ENCODE measurements at places on chromosomes 2 and 18.

- DNase-seq = no peak
Measured at GRCh38 chr2:62525549-62526269, 19.7 kb upstream of the TMEM17 start.

- peak; percentile 22 for DNase-seq
Measured at GRCh38 chr18:48676756-48677368, 138.0 kb downstream of the CTIF start.

- DNase-seq = no peak
Measured at GRCh38 chr2:200172944-200173581, 133.4 kb upstream of the SPATS2L start.

- DNase-seq = no peak
Measured at GRCh38 chr18:13221869-13222855, 3.6 kb downstream of the LDLRAD4 start.

DNA sequence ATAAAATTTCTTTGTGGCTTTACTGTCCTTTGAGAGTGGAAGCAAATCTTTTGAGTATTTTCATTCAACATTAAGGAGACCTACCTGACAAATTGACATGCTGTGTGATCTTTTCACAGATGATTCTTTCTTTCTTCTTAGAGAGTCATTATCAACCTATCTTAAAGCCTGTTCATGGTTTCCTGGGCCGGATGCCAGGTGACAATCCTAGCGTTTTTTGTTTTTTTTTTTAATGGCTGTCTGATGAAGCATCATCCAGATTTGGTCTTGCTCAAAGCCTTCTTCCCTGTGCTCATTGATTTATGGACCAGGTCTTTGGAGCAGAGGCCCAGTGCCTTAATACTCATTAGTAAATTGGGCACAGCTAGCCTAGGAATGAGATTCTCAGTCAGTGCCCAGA is 9.8 kb upstream of the MGAT5 start:
- DNase-seq = no peak

DNA sequence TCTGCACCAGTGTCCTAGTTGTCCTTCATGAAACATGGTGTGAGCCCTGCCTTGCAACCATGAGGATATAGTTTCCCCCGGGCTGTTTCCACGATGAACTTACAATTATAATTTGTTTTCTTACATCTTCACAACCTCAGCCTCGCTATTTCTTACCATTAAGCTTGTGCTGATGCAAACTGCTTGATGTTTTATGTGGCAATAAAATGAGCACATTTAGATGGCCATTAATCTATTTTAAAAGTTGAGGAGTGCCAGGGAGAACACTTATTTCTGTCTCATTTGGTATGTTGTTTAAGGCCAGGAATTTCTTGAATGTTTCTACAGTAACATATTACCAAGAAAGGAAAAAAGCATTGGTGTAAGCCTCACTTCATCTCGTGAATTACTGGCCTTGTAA is 214.5 kb upstream of the SLC8A1 start:
- DNase-seq = no peak

- no peak for DNase-seq
Measured at GRCh38 chr2:85001595-85001994, 30.6 kb downstream of the KCMF1 start.

GRCh38 chr2:167049659-167050058 is 161.4 kb downstream of the XIRP2 start:
- DNase-seq = no peak

DNA sequence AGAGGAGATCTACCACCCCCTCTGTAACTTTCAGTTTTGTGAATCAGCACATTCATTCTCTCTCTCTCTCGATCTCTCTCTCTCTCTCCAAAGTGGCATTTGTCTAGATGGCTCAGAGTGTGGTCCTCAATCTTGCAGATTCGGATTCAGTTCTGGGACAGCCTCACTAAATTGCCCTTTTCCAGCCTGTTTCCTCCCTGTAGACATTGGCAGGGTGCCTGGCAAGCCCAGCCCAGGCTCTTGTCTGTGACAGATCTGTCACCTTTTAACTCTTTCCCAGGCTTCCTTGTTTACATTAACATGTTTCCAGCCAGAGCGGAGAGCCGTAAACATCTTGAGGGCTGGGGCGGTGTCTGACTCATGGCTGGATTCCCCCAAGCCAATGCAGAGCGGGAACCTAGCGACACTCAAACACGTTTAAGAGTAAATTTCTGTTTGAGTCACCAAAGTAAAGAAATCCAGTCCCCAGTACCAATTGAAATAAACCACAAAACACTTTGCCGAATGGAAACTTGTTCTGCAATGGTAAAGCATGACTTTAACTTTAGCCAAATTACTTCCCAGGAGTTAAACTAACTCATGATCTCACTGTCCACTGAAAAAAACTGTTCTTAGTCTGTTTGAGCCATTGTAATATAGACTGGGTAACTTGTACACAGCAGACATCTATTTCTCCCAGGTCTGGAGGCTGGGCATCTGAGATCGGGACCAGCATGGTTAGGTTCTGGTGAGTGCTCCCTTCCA is 6.6 kb upstream of the CYP27C1 start:
- DNase-seq = no peak

GRCh38 chr2:8572712-8573233 is 109.1 kb upstream of the ID2 start:
- no peak for DNase-seq

DNA sequence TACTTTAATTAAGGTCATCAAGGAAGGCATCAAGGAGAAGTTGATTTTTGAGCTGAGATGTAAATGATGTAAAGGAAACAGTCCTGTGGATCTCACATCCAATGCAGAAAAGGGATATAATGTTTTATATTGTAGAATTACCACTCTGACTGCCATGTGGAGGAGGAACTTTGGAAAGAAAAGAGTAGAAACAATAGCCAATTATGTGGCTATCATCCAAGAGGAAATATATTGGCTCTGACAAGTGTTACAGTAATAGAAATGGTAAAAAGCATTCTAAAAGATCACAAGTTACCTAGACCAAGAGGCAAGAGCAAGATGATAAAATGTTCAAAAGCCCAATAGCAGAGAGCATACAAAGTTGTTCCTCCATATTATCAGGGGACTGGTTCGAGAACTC is 26.8 kb downstream of the BARD1 start:
- DNase-seq = no peak

DNA sequence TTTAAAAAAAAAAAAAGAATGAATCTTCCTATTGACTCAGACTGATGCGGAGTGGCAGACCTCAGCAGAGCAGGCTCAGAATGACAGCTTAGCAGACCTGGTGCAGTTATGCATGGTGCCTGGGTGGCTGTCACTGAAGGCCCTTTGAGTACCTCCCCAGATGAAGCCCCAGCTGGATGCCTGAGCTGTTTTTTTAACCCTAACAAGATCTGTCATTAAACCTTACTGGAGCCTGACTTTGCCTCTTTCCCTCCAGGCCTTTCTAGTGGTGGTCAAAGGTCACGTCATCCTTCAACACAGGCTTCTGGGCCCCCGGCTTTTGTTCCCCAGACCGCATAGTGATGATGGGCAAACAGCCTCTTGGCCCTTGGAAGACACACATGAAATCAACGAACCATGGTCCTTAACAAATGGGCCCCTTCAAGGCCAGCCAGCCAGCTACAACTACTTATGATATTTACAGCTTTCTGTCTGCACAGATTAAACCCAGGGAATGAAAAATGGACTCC is 138.3 kb upstream of the CYP1B1 start:
- DNase-seq = no peak

DNA sequence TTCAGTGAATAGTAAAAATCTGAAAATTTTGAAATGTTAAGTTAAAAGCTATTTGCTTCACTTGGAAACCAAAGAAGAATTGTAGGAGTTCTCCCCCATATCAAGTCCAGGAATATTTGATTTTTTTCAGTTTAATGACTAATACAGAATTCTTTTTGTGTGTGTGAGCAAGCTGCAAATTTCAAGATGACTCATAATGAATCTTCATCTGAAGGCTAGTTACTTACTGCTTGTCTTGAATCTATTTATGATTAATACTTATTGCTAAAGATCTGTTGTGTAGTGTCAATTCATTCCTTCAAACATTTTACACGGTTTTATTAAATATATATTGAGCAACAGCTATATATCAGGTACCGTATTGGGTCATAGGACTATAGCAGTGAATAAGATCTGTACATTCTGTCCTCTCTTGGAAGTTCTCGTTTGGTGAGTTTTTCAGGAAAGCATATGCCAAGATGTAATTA is 47.8 kb upstream of the CAVIN2 start:
- DNase-seq = no peak

DNA sequence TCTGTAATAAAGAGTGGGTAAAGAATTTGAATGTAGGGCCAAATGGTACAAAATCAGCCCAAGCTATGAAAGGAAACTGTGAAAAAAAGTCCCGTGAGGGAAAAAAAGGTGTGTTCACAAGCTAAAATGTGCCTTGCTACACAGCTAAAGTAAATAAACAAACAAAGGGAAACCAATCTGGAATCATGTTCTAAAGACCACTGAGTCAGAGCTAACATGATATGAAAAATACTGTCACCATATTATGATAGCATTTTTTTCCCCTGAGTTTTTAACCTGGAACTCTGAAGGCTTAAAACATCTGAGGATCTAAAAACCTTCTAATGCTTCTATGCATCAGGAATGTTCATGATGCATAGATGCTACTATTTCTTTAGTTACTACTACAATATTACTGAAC is 58.8 kb downstream of the SCN1A start:
- DNase-seq = no peak

DNA sequence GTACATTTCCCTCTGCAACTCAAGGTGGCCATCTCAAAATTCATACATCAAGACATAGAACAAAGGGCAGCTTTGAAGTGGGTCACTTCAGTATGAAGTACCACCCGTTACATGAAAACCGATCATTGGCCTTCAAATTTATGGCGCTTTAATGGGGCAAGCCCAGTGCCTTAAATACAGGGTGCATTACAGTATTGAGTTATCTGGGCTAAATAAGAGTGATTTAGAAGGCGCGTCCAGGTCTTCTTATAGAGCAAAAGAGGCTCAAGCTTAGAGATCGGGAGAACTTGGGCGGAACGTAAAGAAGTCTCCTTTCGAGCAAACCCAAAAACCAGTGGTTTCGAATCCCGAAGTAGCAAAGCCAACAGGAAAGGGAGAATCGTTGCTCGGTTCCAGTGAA is 7.1 kb downstream of the HOXD3 start:
- DNase-seq = no peak

DNA sequence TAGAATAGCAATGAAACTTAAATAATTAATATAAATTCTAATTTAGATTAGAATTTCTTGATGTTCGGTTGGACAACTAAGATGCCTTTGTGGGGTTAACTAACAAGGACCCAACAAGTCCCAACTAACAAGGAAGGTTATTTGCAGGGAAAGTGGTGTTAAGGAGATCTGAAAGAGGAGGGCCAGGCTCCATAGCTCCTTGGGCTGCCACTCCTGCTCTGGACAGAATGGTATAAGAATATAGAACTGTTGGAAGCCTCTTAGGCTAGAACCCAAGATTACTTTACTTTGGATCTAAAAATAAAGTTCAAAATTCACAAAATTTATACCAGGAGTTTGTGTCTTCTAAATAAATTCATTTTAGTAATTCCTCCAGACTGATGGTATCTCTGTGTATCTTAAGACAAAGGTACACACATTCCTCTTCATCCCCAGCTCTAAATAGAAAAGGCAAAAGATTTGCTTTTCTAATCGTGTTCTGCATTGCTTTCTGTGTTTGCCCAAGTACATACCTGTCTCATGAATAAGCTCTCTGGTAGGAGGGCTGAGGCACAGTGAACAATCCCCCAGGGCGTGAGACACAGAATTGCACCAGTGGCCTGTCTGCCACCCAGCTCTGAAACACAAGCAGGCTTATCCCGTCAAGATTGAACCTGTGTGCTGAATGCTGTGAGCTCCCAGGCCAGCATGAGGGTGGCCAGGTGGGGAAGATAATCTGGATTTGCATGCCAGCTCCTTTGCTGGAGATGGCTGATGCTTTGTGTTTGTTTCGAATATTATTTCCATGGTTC is 176.0 kb downstream of the ACKR3 start:
- DNase-seq = no peak

DNA sequence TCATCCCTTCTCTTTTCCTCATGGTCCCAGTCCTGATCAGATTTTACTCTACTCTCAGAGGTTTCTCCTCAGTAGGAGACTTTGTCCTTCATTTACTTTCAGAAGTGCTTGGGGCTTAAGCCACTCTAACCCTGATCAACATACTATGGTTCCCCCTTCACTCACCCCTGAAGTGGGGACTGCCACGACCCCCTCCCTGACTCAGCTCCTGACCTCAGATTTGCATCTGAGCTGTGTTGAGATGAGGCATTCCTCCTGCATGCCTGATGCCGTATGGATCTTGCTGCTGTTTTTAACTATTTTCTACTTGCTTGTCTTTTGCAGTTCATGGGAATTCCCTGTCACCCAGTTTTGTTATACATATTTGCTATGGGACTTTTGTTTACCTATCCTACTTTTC is 306.7 kb upstream of the CHST9 start:
- DNase-seq = no peak

GRCh38 chr18:69674966-69675365 is 272.7 kb downstream of the CD226 start:
- DNase-seq = no peak

DNA sequence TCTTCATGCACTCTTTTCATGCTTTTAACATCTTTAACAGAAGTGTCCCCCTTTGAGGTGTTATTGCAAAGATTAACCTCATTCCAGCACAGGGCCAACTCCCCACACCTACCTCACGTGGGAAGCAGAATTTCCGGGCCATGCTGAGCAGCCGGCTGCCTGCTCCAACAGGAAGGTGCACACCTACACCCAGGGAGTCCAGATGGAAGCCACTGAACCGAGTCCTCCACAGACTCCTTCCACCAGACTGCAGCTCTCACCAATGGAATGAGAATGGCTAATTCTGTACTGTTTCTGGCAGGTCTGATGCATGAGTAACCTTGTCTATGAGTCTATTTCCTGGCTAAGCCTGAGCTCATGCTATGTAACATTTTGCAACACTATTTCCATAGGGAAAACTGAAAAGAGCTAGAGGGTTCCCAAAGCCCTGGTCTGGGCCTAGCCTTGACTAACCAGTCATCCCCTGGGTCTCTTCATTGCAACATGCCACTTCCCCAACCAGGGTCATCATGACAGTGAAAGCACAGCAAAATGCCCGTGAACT is 11.0 kb downstream of the ERFE start:
- DNase-seq = no peak

DNA sequence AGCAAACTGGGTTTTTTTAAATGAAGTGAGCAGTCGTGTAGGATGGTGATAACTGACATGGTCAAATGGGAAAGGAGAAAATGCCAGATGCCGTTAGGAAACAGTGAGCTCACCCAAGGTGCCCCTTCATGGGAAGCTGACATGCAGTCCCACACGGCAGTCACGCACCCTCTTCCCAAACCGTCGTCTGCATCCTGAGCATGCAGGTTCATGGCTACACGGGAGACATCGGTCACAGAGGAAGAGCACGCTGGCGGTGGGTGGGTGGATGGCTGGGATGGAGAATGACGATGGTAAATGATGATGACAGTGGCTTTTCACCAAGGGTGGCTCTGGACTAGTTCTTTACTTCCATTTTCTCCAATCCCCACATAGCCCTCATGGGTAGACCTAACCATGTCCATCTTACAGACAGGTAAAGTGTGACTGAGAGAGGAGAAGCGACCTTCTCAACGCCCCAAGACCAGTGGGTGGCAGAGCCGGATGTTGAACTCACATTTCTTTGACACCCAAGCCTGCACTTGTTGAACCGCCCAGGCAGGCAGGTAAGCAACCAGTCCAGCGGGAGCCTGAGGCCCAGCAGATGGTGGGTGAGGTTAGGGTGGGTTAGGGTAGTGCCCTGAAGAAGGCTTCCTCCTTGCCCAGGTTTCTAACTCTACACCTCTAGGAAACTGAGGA is 44.5 kb downstream of the TNS1 start:
- no peak for DNase-seq

Data from stimulated activated CD8-positive, alpha-beta memory T cell treated with anti-CD3 and anti-CD28 coated beads, Interleukin-7, amount 100 ng/mL, for 1 hour (primary cell).